Hindlimb muscle (tissue), 1 donor: ENCODE measurements at places on chromosomes 1 and 21. TPM values are rescaled to one million over a fixed set of nuclear protein-coding genes. Genes with fewer than 3 reads are reported as not detected.

The RPE65 gene
- not detected for polyA plus RNA-seq

The KRTAP12-2 gene
- not detected for polyA plus RNA-seq

The XCL2 gene
- polyA plus RNA-seq, result not detected

The EXO1 gene
- polyA plus RNA-seq, result 7.0 TPM

The TAS1R3 gene
- 3.9 TPM for polyA plus RNA-seq

The SPRR5 gene
- not detected for polyA plus RNA-seq

The RIMS3 gene
- polyA plus RNA-seq, result 0.46 TPM

The RAB42 gene
- polyA plus RNA-seq, result 7.0 TPM

The HES2 gene
- 0.21 TPM for polyA plus RNA-seq

The CDC7 gene
- polyA plus RNA-seq, result 8.1 TPM

The MARK1 gene
- polyA plus RNA-seq, result 12.0 TPM

The DCST1 gene
- not detected for polyA plus RNA-seq

The FAM163A gene
- 0.31 TPM for polyA plus RNA-seq

The SNAPIN gene
- polyA plus RNA-seq, result 54.5 TPM

The KIF17 gene
- 4.2 TPM for polyA plus RNA-seq

The ARTN gene
- 1.1 TPM for polyA plus RNA-seq

The OR14K1 gene
- polyA plus RNA-seq, result not detected

The RGS2 gene
- 79.7 TPM for polyA plus RNA-seq
